ENCODE measurements at places on chromosomes 1 and 21.

DNA sequence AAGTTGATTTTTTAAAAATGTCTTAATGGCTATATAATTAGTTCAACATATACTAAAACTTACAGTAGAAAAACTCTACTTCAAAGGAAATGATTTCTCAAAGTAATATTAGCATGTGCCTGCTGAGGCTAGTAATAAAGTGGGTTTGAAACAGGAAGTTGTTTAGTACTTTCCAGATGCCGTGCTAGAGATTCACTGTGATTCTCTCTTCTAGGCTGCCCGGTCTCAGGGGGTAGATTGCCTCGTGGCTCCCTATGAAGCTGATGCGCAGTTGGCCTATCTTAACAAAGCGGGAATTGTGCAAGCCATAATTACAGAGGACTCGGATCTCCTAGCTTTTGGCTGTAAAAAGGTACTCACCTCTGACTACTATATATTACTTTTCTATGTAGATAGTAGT lies 9.1 kb downstream of the EXO1 start:
- no peak for DNase-seq

DNA sequence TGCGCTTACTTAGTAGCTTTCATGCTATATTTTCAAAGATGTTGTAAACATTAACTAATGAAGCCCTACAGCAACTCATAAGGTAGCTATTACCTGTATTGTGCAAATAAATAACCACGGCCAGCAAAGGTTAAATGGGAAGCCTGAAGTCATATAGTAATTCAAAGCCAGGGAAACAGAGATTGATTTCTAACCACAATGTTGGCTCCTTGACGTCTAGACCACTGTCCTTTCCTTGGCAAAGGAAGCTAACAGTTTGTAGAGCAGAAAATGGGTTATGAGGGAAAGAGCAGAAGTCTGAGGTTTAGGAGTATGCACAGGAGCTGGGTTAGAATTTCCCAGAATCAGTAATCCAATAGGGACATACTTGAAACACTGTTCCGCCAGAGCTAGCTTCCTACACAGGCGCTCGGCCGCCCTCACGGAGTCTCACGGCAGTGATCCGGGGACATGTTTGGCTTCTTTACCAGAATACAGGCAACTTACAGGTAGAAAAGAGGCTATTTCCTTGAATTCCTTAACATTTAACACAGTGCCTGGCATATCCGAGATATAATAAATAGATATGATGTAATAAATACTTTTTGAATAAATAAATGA lies 298.8 kb upstream of the LYPLAL1 start:
- DNase-seq, result no peak

- no peak for DNase-seq
Observed at GRCh38 chr21:42400525-42400924, 3.2 kb upstream of the UBASH3A start.

GRCh38 chr1:8652467-8653046 lies 164.9 kb downstream of the RERE start:
- DNase-seq, result no peak

DNA sequence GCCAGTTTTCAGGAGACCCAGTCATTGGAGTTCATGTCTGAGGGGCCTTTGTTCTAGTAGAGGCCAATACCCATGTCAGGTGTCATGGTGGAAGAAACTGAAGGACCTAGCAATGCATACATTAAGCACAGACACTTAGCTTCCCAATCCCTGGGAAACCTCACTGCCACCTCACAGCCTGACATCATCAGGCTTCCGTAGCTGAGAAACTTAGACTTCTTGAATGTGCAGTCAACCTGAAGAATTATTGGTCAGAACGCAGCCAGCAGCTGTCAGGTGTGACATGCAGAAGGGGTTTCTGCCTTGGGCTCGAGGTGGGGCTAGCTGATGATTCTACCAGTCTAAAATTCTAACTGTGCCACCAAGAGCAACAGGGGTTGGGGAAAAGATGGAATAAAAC lies 1.9 kb upstream of the ITPKB start:
- no peak for DNase-seq

GRCh38 chr21:37245151-37245550 lies 22.0 kb downstream of the VPS26C start:
- DNase-seq, result no peak

DNA sequence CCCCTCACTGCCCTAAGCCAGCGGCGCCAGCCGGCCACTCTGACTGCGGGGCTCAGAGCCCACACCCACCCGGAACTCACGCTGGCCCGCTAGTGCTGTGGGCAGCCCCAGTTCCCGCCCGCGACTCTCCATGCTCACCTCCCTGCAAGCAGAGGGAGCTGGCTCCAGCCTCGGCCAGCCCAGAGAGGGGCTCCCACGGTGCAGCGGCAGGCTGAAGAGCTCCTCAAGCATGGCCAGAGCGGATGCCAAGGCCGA lies 41.5 kb downstream of the SLC2A1 start:
- no peak for DNase-seq

DNA sequence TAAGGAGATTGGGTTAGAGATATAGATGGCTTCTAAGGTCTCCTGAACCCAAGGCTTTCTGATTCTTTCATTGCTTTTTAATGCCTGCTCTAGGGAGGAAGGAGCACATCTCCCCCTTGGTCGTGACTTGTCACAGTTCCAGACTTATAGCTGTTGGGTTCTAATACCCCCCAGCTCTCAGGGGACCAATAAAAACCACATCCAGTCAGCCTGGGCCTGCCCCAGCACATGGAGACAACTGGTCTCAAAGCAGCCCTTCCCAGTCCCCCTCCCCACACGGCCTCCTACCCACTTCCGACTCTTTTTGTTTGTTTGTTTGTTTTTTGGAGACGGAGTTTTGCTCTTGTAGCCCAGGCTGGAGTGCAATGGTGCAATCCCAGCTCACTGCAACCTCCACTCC lies 23.3 kb downstream of the QSOX1 start:
- DNase-seq, result no peak

- DNase-seq, result no peak
Observed at GRCh38 chr1:33072707-33073106, 8.2 kb upstream of the AZIN2 start.

DNA sequence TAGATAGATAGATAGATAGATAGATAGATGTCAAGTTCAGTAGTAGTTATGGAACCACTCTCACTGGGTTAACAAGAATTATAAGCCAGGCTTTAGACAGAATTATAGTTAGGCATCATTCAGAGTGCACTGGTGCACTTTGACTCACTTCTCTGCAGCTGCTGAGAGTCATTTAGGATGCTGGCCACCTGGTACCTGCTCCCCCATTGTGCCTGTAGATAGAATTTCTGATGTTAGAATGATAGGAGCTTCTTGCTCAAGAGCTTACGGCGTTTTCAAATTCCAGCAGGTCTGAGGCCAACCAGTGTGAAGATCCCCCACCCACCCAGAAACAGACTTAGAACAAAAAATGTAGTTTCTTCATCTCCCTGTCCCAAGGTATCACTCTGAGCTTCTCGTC lies 107.8 kb upstream of the HMCN1 start:
- no peak for DNase-seq

- DNase-seq, result no peak
Observed at GRCh38 chr1:1021010-1021919, 1.3 kb downstream of the AGRN start.

- no peak for DNase-seq
Observed at GRCh38 chr1:229952670-229953520, 114.1 kb upstream of the GALNT2 start.

DNA sequence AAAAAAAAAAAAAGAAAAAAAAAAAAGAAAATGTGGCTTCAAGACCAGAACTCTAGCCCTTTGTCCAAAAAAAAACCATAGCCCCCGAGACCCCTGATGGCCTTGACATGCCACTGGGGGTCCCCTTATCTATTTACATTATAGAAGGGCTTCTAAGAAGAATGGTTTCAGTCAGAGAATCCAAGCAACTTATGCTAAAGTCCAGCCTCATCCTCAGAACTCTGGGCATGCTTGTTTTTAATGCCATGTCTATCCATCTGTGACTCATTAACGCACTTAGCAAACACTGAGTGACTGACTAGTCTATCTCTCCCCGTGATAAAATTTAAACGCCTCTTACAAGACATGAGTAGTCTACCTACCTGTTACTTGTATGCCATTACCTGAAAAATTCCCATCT lies 29.3 kb downstream of the ERG start:
- no peak for DNase-seq
